ENCODE measurements at places on chromosomes 16 and 17. TPM values are rescaled to one million over a fixed set of nuclear protein-coding genes. Genes with fewer than 3 reads are reported as not detected.

- no peak for DNase-seq
These were observed 19.7 kb downstream of the SEZ6 start for GRCh38 chr17:28985950-28986713.

- no peak for DNase-seq
These were observed 6.8 kb downstream of the KCNH6 start for GRCh38 chr17:63529711-63530556.

GRCh38 chr17:19447085-19447583 lies 36.1 kb downstream of the RNF112 start:
- peak; percentile 85 for DNase-seq

DNA sequence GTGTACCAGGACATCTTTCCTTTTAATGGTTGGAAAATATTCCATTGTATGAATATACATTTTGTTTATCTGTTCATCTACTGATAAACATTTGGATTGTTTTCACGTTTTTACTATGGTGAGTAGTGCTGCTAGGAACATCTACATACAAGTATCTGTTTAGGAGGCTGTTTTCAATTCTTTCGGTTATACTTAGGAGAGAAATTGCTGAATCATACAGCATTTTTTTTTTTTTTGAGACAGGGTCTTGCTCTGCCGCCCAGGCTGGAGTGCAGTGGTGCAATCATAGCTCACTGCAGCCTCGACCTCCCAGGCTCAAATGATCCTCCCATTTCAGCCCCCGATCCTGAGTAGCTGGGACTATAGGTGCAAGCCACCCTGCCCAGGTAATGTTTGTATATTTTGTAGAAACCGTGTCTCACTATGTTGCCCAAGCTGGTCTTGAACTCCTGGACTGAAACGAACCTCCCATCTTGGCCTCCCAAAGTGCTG lies 122.9 kb downstream of the CRLF3 start:
- DNase-seq = no peak

GRCh38 chr17:63934183-63935112 lies 2.3 kb upstream of the CD79B start:
- DNase-seq = no peak

- DNase-seq = no peak
These were observed 35.0 kb downstream of the PKD1L3 start for GRCh38 chr16:71965223-71965622.

- no peak for DNase-seq
These were observed 33.7 kb downstream of the LITAFD start for GRCh38 chr16:8915722-8916301.

DNA sequence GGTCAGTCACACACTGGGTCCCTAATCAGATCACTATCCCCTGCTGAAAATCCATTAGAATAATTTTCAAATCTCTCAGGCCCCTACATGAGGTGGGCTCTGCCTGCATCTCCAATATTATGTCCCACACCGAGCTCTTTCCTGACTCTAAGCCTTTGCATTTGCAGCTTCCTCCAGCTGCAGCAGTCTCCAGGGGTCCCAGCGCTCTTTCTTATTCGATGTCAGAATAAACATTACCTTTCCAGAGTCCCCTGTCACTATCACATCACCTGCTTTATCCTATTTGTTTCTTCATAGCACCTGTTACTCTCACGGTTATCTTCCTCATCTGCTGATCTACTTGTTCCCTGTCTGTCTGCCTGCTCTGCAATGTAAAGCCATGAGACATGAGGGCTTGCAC lies 57.3 kb upstream of the MON1B start:
- DNase-seq = no peak

Gene C16orf54
- not detected for total RNA-seq

Gene OR2C1
- total RNA-seq = not detected

Gene MYH13
- total RNA-seq = not detected

Gene AIPL1
- not detected for total RNA-seq
